ENCODE measurements at places on chromosomes 12 and 14.

DNA sequence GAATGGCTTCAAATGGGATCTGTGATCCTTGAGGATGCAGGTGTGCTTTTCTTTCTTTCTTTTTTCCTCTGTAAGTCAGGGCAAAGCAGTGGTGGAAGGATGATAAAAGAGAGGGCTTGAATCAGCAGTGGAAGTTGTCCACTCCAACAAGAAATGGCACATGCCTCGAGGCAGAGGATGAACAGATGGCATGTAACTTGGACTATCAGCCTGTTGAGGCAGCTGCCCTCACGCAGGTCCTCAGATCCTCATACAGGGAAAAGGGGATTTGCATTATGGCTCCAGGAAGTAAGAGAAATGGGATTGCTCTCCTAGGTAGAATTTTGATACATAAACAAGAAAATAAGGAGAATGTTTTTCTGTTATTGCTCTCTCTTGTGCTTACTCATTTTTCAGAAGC, 368.0 kb downstream of the FUT8 start:
- no peak for DNase-seq

GRCh38 chr12:23631786-23632377, 317.6 kb downstream of the SOX5 start:
- DNase-seq: no peak

DNA sequence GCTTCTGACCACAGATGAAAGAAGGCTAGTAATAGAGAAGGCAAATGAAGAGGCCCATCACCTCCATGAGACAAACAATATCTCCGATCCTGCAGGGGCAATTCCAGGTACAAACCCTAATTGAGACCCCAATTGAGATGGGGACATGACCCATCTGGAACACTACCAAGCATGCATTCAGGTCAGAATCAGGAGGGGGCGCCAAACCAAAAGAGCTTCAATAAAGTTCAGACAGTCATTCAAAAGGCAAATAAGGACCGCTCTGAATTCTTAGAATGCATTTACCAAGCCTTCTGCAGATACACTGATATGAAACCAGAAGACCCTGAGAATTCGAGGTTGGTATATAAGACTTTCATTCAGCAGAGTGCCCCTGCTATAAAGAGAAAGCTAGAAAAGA, 10.2 kb upstream of the EDDM3B start:
- no peak for DNase-seq

DNA sequence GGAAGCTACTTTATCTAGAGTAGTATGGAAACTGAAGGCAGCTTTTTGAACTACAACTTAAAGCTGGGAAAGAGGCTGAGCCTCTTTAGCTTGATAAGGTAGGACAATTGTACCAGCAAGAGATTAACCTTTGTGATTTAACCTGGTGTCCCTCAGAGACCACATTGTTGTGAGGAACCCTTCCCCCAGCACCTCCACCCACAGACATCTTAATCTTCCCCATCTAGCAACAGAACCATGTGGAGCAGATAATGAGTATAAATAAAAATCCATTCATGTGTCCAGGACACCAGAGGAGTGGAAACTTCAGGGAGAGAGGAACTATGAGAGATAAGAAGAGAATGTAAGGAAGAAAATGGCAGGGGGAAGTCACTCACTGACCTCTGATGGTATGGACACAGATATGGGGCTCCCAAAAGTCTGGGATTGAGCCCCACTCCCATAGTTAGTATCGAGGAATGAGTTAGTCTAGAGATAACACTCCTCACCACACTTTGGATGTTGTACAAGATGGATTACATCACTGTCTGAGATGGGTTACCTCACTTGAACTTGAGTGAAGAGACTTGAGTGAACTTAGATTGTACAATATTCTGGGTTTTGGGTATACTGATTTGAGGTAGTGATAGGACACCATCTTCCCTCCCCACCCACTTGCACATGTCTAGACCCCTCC, 33.9 kb upstream of the SLC38A2 start:
- DNase-seq: no peak

DNA sequence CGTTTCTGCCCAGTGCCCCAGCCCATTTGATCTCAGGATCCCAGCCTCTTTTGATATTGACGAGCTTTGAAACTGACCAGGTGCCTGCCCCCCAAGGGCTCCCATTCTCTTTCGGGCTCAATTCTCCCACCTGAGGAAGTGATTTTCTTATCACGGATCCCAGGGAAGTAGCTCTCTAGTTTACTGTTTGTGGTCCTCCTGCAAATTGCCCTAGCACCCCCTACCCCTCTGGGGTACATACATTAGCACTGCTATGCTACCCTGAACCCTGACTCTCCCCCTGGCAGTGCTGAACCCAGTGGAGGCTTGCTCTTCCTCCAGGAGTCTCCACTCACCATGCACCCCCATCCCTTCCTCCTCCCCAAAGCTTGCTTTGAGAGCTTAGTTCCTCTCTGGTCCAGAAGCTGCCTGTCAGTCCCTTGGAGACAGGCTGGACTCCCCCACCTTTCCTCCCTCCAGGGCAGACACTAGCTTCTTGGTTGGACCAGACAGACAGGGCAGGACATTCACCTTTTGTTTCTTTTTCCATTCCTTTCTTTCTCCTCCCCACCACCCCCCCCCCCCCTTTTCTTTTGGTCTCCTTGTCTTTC, 4.4 kb upstream of the TBX3 start:
- DNase-seq: no peak

DNA sequence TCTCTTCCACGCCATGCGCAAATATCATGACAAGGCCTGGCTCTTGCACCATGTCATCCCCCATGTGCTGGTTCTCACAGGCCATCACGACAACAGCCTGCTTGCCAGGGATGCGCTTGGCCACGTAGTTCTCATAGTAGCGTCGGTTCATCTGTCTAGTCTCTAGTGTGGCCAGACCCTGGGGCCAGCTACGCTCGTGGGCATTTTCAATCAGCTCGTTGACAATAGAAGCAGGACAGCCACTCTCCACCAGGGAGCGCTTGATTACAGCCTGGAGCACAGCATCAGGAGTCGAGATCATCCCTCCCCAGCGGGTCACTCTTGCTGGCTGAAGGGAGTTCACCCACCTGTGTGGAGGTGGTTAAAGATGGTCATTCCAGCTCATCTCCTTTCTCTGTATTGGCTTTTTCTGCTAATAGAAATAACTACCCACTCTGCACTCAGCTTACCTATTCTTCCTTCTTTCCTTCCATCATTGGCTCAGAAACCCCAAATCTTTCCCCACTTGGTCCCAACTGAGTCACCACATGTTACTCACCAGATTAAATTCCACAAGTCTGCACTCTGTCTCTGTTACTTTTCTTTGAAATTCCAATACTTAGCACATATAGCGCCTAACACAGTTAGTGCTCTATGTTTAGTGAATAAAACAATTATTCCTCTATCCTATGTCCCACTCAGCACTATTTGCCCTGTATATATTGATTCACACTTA, 15.1 kb downstream of the RNF41 start:
- DNase-seq: no peak

DNA sequence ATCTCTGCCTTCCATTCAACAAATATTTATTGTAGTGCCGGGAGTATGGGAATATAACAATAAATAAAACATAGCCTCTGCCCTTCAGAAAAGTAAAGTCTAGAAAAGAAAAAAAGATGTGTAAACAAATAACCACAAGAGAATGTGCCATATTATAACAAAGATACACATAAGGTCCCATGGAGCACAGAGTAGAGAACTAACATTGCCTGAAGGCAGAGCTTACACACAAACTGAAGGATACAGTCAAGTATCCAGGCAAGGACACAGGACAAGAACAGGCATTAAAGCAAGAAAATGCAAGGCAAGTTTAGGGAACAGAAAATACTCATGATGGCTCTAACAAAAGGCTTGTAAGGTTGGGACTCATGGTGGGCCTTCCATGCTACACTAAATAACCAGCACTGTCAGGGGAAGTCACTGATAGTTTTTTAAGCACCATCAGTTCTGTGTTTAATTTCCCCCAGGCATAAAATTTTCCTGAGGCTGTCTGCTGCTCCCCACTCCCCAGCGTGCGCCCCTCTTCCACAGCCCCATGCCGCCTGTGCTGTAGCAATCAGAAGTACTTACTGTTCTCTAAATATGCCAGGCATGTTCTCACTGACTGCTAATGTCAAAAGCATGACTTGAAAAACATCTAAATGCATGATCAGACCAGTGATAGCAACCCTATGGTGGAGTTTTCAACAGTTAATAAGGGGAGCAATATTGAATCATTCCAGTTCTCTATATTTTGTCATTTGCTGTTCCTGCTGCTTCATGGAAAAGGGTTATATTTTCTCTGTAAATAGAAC, 77.8 kb downstream of the ANKS1B start:
- DNase-seq: no peak

GRCh38 chr12:48815126-48816110, 2.9 kb upstream of the CACNB3 start:
- DNase-seq: peak; percentile 80

DNA sequence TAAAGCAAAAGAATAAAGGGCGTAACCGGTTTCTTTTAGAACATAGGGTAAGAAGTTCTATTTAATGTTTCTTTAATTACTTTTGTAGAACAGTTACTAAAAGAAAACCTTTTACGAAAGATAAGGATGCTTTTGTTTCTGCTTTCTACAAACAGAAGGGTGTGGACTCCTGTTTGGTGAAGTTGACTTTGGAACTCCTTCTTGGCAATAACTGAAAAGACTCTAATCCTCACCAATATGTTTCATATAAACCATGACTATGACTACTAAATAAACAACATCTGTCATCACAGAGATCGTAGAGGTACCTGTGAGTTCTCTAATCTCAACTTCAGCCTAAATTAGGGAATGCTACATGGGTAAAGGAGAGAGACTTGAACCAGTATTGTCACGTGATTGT, 210.8 kb upstream of the FLRT2 start:
- no peak for DNase-seq

- no peak for DNase-seq
Measured at GRCh38 chr14:32603992-32604565, 275.0 kb downstream of the AKAP6 start.

- DNase-seq: no peak
Measured at GRCh38 chr12:40144023-40144422, 38.1 kb upstream of the SLC2A13 start.

DNA sequence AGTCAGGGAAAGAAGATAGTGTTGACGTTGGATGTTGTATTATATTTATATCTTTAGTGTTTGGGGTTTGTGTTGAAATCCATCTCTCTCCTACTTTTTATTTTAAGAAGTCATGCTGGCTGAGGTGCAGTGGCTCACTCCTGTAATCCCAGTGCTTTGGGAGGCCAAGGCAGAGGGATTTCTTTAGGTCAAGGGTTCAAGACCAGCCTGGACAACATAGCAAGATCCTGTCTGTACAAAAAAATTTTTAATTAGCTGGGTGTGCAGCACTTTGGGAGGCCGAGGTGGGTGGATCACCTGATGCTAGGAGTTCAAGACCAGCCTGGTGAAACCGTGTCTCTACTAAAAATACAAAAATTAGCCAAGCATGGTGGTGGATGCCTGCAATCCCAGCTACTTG, 23.9 kb downstream of the A2ML1 start:
- no peak for DNase-seq

- no peak for DNase-seq
Measured at GRCh38 chr12:68918960-68919359, 14.0 kb downstream of the CPM start.

DNA sequence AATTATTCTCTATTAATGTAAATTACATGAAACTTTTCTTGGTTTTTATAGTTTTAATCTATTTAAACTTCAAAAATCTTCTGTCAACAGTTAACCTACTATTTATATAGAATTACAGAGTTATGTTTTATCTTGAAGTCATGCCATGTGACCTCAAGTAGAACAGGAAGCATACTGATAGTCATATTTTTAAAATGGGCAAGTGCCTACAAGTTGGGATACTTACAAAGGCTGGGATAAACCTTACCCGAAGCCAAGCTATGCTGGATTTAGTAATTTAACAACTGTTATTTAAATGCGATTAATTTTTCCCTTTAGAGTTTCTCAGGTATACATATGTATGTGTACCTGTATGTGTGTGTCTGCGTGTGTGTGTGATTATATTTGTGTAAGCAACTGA, 266.9 kb downstream of the RASSF9 start:
- no peak for DNase-seq

DNA sequence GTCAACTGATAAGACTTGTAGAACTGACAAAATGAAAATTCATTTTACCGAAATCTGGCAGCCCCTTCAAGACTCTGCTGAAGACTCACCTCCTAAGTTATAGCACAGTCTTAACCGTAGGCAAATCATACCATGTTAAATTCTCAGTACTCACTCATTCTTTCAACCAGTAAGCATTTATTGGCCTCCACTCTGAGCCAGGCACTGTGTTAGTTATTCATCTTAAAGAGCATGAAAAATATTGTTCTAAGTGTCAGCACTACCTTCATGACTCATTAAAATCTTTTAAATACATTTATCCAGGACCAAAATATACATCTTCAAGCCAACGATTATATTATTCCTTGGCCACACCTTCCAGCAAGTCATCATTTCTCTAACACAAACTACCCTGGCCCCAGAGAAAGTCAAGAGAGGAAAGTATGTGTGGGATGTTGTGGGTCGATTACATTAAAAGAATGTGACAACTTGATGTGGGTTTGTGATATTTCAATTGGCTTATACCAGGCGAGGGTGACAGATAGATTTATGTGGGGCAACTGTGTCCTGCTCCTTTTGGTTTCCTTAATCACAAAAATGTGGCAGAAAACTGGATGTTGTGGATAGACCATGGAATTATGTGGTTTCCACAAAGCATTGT, 55.0 kb downstream of the TMEM30B start:
- DNase-seq: no peak

GRCh38 chr12:89258240-89258969, 93.9 kb downstream of the DUSP6 start:
- no peak for DNase-seq

GRCh38 chr12:86600664-86601231, 344.6 kb upstream of the MGAT4C start:
- DNase-seq: no peak

Data from NCI-H187 (cell line).